Activated T-cell treated with anti-CD3 and anti-CD28 coated beads, Interleukin-2, amount 50 U/mL, for 4 hours (primary cell): ENCODE measurements at places on chromosomes 13 and 19. TPM values are rescaled to one million over a fixed set of nuclear protein-coding genes. Genes with fewer than 3 reads are reported as not detected.

Gene ZNF615
- 4.2 TPM for total RNA-seq

Gene ADGRE1
- total RNA-seq: 2.7 TPM

Gene GPR18
- 3.3 TPM for total RNA-seq

Gene ELL
- total RNA-seq: 25.6 TPM

Gene BRSK1
- total RNA-seq: 4.0 TPM

Gene UPK1A
- 0.22 TPM for total RNA-seq

Gene ATP8B3
- total RNA-seq: 0.37 TPM

Gene PDX1
- total RNA-seq: not detected

Gene MIDN
- 70.0 TPM for total RNA-seq

Gene LILRB5
- not detected for total RNA-seq

Gene UCHL3
- total RNA-seq: 48.7 TPM

Gene NDUFB7
- 175 TPM for total RNA-seq

Gene TLE6
- 0.90 TPM for total RNA-seq

Gene CGB2
- total RNA-seq: not detected

Gene SLC10A2
- total RNA-seq: not detected

Gene NAA16
- total RNA-seq: 20.5 TPM

Gene CLEC4G
- not detected for total RNA-seq

Gene RASAL3
- 91.0 TPM for total RNA-seq

Gene LIM2
- not detected for total RNA-seq

Gene STOML3
- not detected for total RNA-seq

Gene CYP4F8
- total RNA-seq: not detected

Gene SPACA4
- not detected for total RNA-seq

Gene SSC5D
- 0.66 TPM for total RNA-seq

Gene EDDM13
- total RNA-seq: 0.98 TPM

Gene SOX1
- 0.16 TPM for total RNA-seq

Gene MED25
- total RNA-seq: 44.1 TPM

Gene ZNF44
- total RNA-seq: 6.1 TPM

Gene EHD2
- 0.26 TPM for total RNA-seq

Gene CRX
- total RNA-seq: not detected

Gene PRSS57
- total RNA-seq: not detected

Gene RNF6
- total RNA-seq: 67.7 TPM

Gene GRIK5
- 0.61 TPM for total RNA-seq

Gene PRKD2
- total RNA-seq: 45.3 TPM

Gene UGGT2
- total RNA-seq: 0.46 TPM

Gene FUZ
- 15.6 TPM for total RNA-seq

Gene SYNGR4
- not detected for total RNA-seq

Gene DIAPH3
- 4.0 TPM for total RNA-seq

Gene TMEM59L
- total RNA-seq: not detected

Gene MAP3K10
- total RNA-seq: 18.8 TPM
